ENCODE measurements at places on chromosomes 11 and 22. TPM values are rescaled to one million over a fixed set of nuclear protein-coding genes. Genes with fewer than 3 reads are reported as not detected.

ELP4 gene
- 19.6 TPM for total RNA-seq

MYOD1 gene
- total RNA-seq: not detected

KCNE3 gene
- total RNA-seq: 0.81 TPM

SLC25A45 gene
- total RNA-seq: 0.98 TPM

ARHGAP42 gene
- total RNA-seq: 21.7 TPM

MMP13 gene
- 0.33 TPM for total RNA-seq

IGLL1 gene
- not detected for total RNA-seq

ABCC8 gene
- not detected for total RNA-seq

OOSP4A gene
- not detected for total RNA-seq

RASGRP2 gene
- total RNA-seq: not detected

Measured in mesangial cell (primary cell).